ENCODE measurements at places on chromosomes 1 and 21.

- DNase-seq, result no peak
These were observed 143.0 kb upstream of the ZRANB2 start for GRCh38 chr1:71223641-71224340.

DNA sequence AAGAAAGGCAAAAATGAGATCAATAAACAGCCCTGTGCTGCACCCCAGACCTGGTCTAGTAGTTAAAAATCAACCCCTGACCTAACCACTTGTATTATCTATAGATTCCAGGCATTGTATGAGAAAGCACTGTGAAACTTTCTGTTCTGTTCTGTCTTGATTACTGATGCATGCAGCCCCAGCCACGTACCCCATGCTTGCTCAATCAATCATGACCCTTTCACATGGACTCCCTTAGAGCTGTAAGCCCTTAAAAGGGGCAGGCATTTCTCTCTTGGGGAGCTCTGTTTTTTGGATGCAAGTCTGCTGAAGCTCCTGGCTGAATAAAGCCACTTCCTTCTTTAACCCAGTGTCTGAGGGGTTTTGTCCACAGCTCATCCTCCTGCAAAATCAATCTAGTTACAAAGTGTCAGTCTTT lies 24.2 kb upstream of the CD34 start:
- DNase-seq, result no peak

DNA sequence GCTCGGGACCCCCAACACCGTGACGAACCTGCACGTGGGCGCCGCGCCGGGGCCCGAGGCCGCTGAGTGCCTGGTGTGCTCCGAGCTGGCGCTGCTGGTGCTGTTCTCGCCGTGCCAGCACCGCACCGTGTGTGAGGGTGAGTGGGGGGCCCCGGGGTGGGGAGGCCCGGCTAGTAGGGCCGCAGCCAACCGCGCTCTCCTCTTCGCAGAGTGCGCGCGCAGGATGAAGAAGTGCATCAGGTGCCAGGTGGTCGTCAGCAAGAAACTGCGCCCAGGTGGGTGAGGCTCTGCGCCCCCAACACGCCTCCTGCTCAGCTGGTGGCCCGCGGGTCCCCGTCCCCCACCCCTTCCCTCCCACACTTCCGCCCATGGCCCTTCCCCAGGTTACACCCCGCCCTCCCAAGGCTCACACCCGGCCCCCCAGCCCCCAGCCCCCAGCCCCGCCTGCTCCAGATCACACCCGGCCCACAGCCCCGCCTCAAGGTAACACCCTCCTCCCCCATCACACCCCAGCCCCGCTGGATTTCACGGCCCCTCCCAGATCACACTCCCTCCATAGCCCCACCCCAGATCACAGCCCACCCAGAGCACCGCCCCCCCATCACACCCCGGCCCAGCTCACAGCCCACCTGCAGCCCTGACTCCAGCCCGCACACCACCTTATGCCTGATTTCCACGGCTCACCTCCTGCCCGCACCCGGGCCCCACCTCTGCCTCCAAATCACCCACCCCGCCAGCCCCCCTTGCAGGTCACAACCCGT lies 2.4 kb upstream of the MMP23B start:
- DNase-seq, result no peak

DNA sequence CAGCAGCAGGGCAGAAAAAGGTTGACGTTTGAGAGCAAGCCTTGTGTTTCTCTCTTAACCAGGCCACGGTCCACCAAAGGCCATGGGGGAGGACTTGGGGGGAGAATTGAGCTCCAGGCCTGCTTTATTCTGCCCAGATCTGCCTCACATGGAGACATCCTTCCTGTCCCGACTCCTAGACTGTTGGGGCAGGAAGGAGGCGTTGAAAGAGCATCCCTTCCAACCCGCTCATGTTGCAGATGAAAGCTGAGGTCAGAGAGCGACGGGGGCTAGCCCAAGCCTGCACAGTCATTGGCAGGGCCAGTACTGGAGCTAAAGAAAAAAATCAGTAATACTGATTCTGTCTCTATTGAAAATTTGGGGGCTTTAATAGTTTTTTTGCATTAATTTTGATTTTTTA lies 46.6 kb downstream of the MYOM3 start:
- no peak for DNase-seq

GRCh38 chr21:32807717-32808380 lies 36.3 kb upstream of the PAXBP1 start:
- DNase-seq, result peak; percentile 69

- no peak for DNase-seq
These were observed 77.9 kb upstream of the EXO1 start for GRCh38 chr1:241770115-241770514.

- DNase-seq, result peak; percentile 35
These were observed 3.6 kb downstream of the PRKAB2 start for GRCh38 chr1:147168626-147169058.

DNA sequence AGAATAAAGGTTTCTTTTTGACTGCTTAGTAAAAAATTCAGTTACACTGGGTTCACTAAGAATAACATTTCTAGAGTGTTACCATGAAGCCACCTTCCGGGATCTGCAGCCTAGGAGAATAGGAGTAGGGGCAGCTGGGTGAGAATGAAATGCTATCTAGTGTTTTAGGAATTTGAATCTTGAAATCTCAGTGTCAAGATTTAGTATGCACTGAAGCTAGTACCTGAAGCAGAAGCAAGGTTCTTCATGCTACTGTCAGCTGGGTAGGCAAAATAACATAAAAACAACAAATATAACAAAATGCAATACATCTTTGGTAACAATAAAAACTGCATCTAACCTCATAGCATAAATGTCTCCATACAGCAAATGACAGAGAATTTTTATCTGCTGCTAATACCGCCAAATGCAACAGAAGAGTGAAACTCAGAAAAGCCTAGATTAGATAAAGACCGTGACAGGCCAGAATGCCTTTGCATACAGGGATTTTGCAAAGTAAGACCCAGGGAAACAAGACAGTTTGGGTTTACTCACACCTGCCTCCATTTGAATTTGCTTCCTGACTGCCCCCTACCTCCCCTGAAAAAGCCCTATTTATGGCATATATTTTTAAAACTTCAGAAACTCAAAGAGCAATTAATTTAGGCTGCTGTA lies 58.2 kb downstream of the GADD45A start:
- no peak for DNase-seq

DNA sequence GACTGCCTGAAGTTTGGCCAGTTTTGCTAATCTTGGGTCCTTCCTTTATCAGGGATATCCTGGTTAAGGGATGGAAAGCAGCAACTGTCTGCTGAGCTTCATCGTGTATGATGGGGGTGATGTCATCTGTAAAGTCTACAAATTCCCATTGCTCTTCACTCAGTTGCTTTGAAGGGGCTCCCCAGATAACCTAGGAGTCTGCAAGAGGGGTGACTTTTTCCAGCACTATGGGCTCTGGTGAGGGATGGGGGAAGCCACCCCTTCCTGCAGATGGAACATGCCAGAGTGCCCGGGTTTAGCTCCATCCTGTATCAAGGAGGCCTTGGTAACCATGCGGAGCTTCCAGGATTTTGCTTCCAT lies 28.4 kb downstream of the EDARADD start:
- no peak for DNase-seq

DNA sequence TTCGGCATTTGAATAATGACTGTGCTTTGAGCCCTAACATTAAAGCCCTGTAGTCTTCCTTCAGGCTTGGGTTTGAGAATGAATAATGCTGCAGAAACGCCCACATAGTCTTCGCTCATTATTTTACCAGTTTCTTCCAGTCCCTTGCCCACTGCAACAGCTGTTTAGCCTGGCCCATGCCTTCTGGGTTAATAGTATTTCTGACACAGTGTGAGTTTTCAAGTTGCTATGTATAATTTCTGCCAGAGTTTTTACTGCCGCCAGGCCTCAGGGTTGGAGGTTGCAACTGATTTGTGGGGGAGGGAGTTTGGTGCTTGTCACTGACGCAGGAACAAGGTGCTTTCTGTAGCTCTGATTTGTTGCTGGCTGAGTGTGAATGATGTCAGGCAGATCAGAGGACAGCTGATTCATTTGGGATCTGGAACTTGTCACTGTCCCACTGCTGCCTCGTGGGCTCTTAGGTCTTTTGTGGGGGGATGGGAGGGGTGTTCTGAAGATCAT lies 109.8 kb downstream of the MAST2 start:
- peak; percentile 57 for DNase-seq

- no peak for DNase-seq
These were observed 23.2 kb downstream of the TRIM45 start for GRCh38 chr1:117098287-117098890.

DNA sequence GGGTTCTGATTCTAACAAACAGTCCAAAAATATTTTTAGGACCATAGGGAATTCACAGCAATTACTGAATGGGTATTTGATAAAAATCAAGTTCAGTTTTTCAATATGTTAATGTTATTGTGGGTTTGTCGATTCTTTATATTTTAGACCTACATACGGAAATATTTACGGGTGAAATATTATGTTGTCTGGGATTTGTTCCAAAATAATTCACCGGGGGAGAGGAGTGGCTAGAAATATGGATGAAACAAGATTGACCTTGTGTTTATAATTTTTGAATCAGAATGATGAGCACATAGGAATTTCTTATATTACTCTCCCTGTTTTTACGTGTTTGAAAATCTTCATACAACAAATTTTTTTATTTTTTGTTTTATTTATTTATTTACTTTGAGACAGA lies 56.7 kb upstream of the USP1 start:
- no peak for DNase-seq

DNA sequence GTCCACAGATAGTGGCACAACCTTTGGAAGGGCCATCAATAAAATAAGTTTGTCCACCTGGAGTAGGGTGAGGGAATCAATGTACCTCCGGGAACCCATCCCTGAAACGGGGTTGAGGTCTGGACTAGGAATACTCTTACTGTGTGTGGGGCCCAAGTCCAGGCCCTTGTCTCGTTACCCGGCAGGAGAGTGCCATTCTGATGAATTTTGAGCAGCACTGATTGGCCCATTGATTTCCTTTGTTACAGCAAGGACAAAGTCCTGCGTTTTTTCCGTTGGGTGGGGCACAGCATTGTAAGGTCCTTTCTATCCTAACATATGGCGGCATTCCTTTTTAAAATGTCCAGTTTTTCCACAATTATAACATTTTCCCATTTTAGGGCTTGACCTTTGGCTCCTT lies 75.2 kb downstream of the AXDND1 start:
- DNase-seq, result no peak

GRCh38 chr1:184791550-184791900 lies 36.9 kb upstream of the EDEM3 start:
- peak; percentile 34 for DNase-seq

DNA sequence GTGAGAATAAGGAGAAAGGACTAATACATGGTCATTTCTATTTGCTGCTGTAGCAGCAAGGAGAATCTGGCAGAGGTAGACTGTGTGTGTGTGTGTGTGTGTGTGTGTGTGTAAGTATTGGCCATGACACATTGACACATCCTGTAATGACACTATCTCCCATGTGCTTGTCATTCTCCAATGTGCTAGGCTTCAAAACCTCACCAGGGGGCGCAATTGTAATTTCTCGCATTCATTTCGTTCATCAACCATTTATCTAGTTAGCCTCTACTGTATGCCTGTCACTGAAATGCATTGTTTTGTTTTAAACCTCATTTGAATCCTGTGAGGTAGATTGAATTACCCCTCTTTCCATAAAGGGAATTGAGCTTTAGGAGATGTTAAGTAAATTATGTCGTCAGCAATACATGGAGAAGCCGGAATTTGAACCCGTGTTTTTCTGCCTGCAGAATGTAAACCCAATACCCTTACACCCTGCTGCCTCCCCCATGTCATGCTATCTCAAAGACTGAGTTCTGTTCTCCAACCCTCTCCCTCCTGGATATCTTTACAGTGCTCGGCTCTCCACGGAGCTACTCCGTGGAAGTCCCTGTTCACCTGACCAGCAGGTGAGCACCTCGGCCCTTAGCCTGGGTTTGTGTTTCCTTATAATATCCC lies 100.8 kb downstream of the UCK2 start:
- DNase-seq, result peak; percentile 63

- no peak for DNase-seq
These were observed 253.5 kb upstream of the CACYBP start for GRCh38 chr1:174746024-174746808.

DNA sequence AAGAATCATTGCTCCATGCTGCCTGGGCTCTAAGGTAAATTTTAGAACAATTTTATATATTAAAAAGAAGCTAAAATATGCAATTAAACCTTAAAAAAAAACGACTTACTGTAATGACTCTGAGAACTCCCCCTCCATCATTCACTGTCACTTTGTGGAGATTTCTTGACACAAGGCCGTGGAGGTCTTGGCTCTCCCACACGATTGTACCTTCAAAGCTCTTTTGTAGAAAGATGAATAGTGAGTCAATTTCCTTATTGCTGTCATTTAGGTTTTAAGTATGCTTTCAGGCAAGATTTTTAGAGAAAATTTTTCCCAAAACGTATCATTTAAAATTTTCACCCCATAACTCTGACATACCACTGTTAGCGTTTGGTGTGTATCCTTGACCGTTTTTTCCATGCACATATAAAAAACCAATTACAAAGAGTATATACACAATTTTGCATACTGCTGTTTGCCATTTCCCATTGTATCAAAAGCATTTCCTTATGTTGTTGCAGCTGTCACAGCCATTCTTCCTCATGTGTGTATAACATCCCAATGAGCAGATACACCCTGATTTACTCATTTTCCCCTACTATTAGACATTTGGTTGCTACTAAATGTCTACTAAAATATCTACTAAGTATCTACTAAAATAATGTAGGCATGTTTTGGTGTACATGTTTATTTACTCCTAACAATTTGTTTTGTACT lies 33.4 kb downstream of the B3GALNT2 start:
- no peak for DNase-seq

GRCh38 chr1:216523449-216524190 lies 100.4 kb upstream of the USH2A start:
- no peak for DNase-seq

DNA sequence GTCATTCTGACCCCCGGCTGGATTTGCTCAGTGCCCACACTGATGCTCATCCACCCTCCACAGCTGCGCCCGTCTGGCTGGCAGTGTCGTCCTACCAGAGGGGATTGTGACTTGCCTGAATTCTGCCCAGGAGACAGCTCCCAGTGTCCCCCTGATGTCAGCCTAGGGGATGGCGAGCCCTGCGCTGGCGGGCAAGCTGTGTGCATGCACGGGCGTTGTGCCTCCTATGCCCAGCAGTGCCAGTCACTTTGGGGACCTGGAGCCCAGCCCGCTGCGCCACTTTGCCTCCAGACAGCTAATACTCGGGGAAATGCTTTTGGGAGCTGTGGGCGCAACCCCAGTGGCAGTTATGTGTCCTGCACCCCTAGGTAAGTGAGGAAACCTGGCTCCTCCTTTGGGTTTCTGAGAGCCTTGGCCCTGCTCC lies 5.7 kb upstream of the EFNA4 start:
- no peak for DNase-seq

DNA sequence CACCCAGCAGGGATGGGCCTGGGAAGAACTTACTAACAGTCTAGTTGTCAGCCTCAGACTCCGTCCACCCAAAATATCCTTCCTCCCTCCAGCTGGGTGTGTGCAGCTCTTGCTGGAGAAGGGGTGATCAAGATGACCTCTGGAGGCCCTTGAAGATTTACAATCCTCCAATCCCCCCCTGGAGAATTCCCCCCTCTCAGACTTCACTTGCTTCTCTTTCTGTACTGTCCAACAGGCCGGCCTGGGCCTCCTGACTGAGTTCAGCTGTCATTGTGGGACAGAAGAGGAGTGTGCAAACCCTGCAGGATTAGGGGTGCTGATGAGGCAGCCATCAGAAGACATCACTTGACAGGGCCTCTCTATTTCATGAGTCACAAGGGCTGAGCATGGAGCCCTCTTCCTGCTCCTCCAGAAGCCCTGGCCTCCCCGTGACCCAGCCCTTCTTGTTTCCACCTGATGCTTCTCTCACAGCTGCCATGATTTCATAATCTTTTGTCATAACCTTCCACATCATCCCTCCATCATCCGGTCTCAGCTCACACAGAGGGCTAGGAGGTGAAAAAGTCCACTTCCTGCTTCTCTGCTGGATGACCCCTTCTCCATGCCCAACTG lies 17.5 kb upstream of the IGFN1 start:
- no peak for DNase-seq

- peak; percentile 33 for DNase-seq
These were observed 2.8 kb downstream of the PIGV start for GRCh38 chr1:26790551-26790953.

Measured in Daoy (cell line).